ENCODE measurements at places on chromosomes 16 and 17.
A peak's percentile ranks its signal among the peaks of the same experiment; 100 is the strongest.

DNA sequence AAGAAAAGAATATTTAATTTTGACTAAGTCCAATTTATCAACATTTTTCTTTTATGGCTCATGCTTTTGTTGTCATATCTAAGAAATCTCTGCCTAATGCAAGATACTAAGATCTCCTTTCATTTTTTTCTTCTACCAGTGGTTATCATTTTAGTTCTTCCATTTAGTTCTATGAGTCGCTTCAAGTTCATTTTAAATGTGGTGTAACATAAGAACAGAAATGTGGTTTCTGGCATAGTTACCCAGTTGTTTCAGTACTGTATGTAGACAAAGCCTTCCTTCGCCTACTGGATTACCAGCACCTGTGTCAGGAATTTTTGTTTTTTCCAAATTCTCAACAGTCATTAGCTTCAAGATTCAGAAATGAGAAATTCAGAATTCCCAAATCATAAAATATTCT is 175.7 kb downstream of the PARN start:
- H3K4me1 ChIP-seq = no peaks in the 10 kb centered on the region
- no peak overlapping the region for H3K4me3 ChIP-seq
- no peaks in the 10 kb centered on the region for H3K36me3 ChIP-seq
- H3K27me3 ChIP-seq = no peaks in the 10 kb centered on the region

GRCh38 chr17:59623151-59623550 is 3.5 kb downstream of the CLTC start:
- no peaks in the 10 kb centered on the region for H3K27me3 ChIP-seq
- DNase-seq = no peak
- no peaks in the 10 kb centered on the region for H3K36me3 ChIP-seq
- peaks cover 76% of the 10 kb centered on the region for H3K4me1 ChIP-seq

DNA sequence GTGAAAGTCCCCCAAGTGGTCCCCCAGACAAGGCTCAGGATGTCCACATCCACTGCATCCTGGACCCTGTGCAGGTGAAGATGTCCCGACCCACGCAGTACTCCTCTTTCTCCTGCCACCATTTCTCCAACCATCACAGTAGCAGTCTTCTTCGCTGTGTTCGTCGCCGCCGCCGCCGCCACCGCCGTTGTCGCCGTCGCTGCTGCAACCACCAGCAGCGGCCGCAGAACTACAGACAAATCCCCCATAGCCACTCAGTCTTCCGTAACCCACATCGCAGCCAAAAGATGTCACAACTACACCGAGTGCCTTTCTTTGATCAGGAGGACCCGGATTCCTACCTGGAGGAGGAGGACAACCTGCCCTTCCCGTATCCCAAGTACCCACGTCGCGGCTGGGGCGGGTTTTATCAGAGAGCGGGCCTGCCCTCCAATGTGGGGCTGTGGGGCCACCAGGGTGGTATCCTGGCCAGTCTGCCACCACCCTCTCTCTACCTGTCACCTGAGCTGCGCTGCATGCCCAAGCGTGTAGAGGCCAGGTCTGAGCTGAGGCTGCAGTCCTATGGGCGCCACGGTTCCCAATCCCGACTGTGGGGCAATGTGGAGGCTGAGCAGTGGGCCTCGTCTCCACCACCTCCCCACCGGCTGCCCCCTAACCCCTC is 917 bp downstream of the SPEM2 start:
- H3K4me1 ChIP-seq = no peaks in the 10 kb centered on the region
- no peaks in the 10 kb centered on the region for H3K36me3 ChIP-seq
- H3K4me3 ChIP-seq = no peak overlapping the region
- H3K27ac ChIP-seq = no peak overlapping the region

- no peak for DNase-seq
- H3K36me3 ChIP-seq = no peaks in the 10 kb centered on the region
- no peaks in the 10 kb centered on the region for H3K4me1 ChIP-seq
- no peak overlapping the region for H3K4me3 ChIP-seq
- H3K27me3 ChIP-seq = peaks cover 8% of the 10 kb centered on the region
Observed at GRCh38 chr16:77170805-77171204, 20.2 kb upstream of the MON1B start.

- H3K4me3 ChIP-seq = no peak overlapping the region
- H3K4me1 ChIP-seq = peaks cover 6% of the 10 kb centered on the region
- H3K27me3 ChIP-seq = no peaks in the 10 kb centered on the region
- DNase-seq = no peak
- H3K27ac ChIP-seq = no peak overlapping the region
- H3K36me3 ChIP-seq = no peaks in the 10 kb centered on the region
Observed at GRCh38 chr17:49553676-49554335, 21.9 kb upstream of the NXPH3 start.

DNA sequence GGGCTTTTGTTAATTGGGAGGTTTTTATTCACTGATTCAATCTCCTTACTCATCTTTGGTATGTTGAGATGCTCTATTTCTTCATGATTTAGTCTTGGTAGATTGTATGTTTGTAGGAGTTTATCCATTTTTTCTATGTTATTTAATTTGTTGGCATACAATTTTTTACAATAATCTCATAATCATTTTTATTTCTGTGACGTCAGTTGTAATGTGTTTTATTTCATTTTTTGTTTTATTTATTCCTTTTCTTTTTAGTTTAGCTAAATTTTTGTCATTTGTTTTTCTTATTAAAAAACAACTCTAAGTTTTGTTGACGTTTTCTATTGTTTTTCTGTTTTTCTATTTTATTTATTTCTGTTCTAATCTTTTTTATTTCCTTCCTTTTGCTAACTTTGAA is 389.8 kb downstream of the HS3ST3B1 start:
- no peak for DNase-seq
- no peaks in the 10 kb centered on the region for H3K4me1 ChIP-seq
- no peaks in the 10 kb centered on the region for H3K27me3 ChIP-seq
- H3K4me3 ChIP-seq = no peak overlapping the region
- no peak overlapping the region for H3K27ac ChIP-seq
- H3K36me3 ChIP-seq = no peaks in the 10 kb centered on the region

- H3K27me3 ChIP-seq = peaks cover 3% of the 10 kb centered on the region
- peaks cover 5% of the 10 kb centered on the region for H3K4me1 ChIP-seq
- no peaks in the 10 kb centered on the region for H3K36me3 ChIP-seq
Observed at GRCh38 chr17:388087-388486, 35.5 kb upstream of the RPH3AL start.

DNA sequence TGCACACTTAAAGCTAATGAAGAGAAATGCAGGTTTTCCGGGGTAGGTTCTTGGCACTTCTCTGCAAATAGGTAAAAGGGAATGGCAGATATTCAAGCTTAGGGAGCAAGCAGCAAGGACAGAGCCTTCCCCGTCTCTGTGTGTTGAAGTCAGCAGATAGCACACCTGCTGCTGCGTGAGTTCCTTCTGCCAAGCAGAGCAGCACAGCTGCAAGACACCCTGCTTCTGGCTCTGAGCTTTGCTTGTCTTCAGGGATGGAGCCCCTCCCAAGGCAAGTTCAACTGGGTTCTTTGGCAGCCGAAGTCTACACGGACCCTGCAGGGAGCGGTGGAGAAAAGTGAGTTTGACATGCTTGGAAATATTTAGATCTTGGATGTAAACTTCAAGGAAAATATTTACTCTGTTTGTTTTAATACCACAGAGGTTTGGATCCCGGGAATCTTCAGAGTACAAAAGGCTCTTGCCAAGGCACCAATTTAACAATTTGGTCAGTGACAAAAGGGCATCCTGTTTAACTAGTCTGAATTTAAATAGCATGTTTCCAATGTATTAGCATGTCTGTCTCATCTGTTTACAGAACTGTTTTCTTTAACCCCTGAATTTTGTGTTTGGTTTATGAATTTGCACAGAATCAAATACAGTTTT is 113.4 kb upstream of the KCNJ16 start:
- H3K36me3 ChIP-seq = no peaks in the 10 kb centered on the region
- no peak overlapping the region for H3K27ac ChIP-seq
- H3K4me3 ChIP-seq = no peak overlapping the region
- no peak for DNase-seq

DNA sequence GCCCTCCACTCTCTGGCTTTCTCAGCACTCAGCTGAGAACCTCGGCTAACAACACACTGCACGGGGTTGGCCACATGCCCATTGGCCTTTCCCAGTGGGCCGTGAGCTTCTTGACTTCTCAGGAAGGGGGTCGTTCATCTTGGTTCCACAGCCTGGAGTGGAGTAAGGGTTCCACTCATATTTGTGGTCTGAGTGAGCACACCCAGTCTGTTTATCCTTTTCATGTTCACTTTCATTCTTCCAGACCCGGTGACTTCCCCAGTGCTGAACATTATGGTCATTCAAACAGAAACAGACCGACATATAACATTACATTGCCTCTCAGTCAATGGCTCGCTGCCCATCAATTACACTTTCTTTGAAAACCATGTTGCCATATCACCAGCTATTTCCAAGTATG is 8.2 kb downstream of the MILR1 start:
- no peak for DNase-seq
- H3K4me1 ChIP-seq = peaks cover 17% of the 10 kb centered on the region
- no peaks in the 10 kb centered on the region for H3K27me3 ChIP-seq
- no peak overlapping the region for H3K4me3 ChIP-seq
- H3K36me3 ChIP-seq = no peaks in the 10 kb centered on the region

- no peak for DNase-seq
- H3K4me1 ChIP-seq = peaks cover 36% of the 10 kb centered on the region
- peak overlapping the region; percentile 100 for H3K27ac ChIP-seq
- H3K36me3 ChIP-seq = peaks cover 7% of the 10 kb centered on the region
- no peak overlapping the region for H3K4me3 ChIP-seq
- H3K27me3 ChIP-seq = no peaks in the 10 kb centered on the region
Observed at GRCh38 chr16:30697264-30698138, 1.5 kb upstream of the SRCAP start.

GRCh38 chr16:29744541-29745101 is 1.2 kb downstream of the C16orf54 start:
- H3K4me1 ChIP-seq = peaks cover 85% of the 10 kb centered on the region
- H3K27ac ChIP-seq = peak overlapping the region; percentile 94
- H3K4me3 ChIP-seq = peak overlapping the region; percentile 93
- peaks cover 27% of the 10 kb centered on the region for H3K36me3 ChIP-seq
- DNase-seq = peak; percentile 37
- H3K27me3 ChIP-seq = no peaks in the 10 kb centered on the region

DNA sequence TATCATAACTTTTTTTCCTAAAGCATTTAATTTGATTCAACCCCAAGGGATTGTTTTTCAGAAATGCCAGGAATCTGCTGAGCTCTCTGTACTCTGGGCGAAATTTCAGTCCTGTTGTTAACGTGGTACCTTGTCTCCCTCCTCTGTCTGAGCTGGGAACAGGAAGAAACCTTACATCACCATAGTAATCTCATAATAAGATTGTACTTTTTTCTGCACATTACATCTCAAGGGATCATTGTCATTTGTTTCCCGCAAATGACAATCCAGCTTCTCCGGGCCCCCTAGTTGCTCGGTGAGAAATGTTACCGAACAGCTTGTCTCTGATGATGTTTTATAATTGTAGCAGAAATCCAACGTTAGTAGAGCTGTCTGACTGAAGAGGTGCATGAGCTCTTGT is 152.7 kb upstream of the ERCC4 start:
- no peaks in the 10 kb centered on the region for H3K36me3 ChIP-seq
- DNase-seq = no peak
- H3K4me3 ChIP-seq = no peak overlapping the region
- H3K27me3 ChIP-seq = no peaks in the 10 kb centered on the region
- no peak overlapping the region for H3K27ac ChIP-seq

DNA sequence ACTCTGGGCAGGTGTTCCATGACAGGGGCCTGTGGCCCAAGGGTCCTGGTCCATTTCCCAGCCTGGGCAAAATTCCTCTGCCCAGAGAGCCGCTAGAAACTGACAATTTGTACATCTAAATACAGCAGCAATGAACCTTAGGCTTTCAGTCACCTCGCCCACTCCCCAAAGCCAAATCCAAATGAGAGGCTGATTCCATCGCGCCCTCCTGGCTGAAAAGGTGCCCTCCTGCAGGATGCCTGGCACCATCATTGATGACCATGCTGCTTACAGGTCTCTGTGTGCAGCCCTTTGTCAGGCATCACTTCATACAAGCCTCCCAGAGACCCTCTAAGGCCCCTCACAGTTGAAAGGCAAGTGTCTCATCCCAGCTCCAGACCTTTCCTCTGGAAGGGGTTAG is 114.7 kb downstream of the C16orf78 start:
- H3K4me3 ChIP-seq = no peak overlapping the region
- no peak overlapping the region for H3K27ac ChIP-seq
- no peaks in the 10 kb centered on the region for H3K36me3 ChIP-seq
- H3K27me3 ChIP-seq = no peaks in the 10 kb centered on the region
- peaks cover 9% of the 10 kb centered on the region for H3K4me1 ChIP-seq

DNA sequence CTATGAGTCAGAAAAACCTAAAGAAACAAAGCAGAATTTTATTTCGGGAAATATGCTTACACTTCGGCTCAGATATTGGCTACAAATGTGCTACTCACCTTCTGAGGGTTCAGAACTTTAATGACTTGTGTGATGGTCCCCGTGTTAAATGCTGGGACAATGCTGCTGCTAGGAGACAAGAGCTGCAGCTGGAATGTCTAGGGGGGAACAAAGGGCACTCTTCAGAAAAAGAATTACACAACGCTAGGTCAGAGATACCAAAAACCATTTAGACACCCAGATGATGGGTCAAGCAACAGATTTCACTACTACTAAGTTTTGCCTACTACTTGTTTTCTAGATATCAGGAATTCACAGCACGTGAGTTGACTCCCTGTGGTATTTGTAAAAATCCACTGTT is 10.0 kb upstream of the PHLPP2 start:
- H3K36me3 ChIP-seq = peaks cover 62% of the 10 kb centered on the region
- H3K27me3 ChIP-seq = no peaks in the 10 kb centered on the region
- no peak overlapping the region for H3K4me3 ChIP-seq
- no peak for DNase-seq
- no peaks in the 10 kb centered on the region for H3K4me1 ChIP-seq

DNA sequence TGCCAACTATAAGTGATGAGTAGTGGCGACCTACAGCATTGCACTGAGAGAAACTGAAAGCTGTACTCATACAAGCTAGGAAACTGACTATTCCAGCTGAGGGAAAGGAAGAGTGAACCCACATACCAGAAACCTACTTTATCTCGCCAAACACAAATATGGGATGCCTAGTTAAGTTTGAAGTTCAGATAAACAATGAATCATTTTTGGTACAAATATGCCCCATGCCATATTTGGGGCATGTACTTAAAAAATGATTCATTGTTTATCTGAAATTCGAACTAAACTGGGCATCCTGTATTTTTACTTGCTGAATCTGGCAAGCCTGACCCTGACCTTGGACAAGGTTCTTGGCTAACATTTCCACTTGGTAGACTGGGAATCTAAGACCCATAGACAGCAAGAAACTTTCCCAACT is 527.8 kb upstream of the PSMD7 start:
- H3K27ac ChIP-seq = no peak overlapping the region
- H3K4me1 ChIP-seq = no peaks in the 10 kb centered on the region
- DNase-seq = no peak
- H3K4me3 ChIP-seq = no peak overlapping the region
- H3K36me3 ChIP-seq = no peaks in the 10 kb centered on the region

- no peaks in the 10 kb centered on the region for H3K36me3 ChIP-seq
- peaks cover 7% of the 10 kb centered on the region for H3K4me1 ChIP-seq
- H3K27ac ChIP-seq = no peak overlapping the region
- H3K4me3 ChIP-seq = no peak overlapping the region
Observed at GRCh38 chr17:81941484-81942166, 4.5 kb upstream of the PYCR1 start.

- no peaks in the 10 kb centered on the region for H3K4me1 ChIP-seq
- H3K27me3 ChIP-seq = no peaks in the 10 kb centered on the region
- no peaks in the 10 kb centered on the region for H3K36me3 ChIP-seq
- no peak for DNase-seq
- no peak overlapping the region for H3K4me3 ChIP-seq
- no peak overlapping the region for H3K27ac ChIP-seq
Observed at GRCh38 chr16:10805334-10805733, 13.3 kb downstream of the TVP23A start.
